ENCODE measurements at places on chromosomes 16 and 17. TPM values are rescaled to one million over a fixed set of nuclear protein-coding genes. Genes with fewer than 3 reads are reported as not detected.

The SHISA9 gene
- polyA plus RNA-seq = 0.95 TPM

- DNase-seq = no peak
These were observed 260.1 kb downstream of the PARN start for GRCh38 chr16:14369734-14370598.

The CEP95 gene
- polyA plus RNA-seq = 25.3 TPM

The NHLRC4 gene
- 17.4 TPM for polyA plus RNA-seq

The SLC16A6 gene
- 0.82 TPM for polyA plus RNA-seq

DNA sequence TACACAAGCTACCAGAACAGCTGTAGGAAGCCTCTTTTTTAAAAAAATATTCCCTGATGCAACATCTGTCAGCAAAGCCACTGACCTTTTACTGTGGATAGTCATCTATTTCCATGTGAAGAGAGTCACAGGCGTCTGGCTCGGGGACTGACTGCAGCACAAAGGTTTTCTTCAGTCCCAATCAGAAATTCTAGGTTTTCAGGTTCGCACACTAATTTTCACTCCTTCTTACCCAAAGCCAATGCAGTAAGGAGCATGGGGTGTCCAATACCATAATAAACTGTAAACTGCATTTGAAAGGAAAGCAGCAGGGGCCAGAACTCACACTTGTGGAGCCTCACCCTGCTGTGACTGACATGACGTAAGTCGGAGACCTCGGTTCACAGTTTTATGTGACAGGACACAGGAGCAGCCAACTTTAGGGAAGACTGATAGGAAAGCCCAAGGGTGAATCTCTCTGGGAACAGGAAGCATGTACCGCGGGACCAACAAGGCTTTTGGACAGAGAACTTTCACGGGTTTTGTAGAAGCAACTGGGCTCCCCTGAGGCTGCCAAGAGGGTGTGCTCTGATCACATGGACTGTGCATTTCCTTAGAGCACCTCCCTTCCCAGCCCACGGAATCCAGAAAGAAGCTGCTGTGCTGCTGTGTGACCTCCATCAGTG is 9.1 kb upstream of the TMEM100 start:
- peak; percentile 73 for DNase-seq

GRCh38 chr17:78133179-78133951 is 2.8 kb downstream of the TMC8 start:
- DNase-seq = no peak

- DNase-seq = peak; percentile 94
These were observed 6.6 kb upstream of the JUP start for GRCh38 chr17:41792845-41793783.

The NPTX1 gene
- polyA plus RNA-seq = 0.39 TPM

The C1QL1 gene
- polyA plus RNA-seq = 25.4 TPM

DNA sequence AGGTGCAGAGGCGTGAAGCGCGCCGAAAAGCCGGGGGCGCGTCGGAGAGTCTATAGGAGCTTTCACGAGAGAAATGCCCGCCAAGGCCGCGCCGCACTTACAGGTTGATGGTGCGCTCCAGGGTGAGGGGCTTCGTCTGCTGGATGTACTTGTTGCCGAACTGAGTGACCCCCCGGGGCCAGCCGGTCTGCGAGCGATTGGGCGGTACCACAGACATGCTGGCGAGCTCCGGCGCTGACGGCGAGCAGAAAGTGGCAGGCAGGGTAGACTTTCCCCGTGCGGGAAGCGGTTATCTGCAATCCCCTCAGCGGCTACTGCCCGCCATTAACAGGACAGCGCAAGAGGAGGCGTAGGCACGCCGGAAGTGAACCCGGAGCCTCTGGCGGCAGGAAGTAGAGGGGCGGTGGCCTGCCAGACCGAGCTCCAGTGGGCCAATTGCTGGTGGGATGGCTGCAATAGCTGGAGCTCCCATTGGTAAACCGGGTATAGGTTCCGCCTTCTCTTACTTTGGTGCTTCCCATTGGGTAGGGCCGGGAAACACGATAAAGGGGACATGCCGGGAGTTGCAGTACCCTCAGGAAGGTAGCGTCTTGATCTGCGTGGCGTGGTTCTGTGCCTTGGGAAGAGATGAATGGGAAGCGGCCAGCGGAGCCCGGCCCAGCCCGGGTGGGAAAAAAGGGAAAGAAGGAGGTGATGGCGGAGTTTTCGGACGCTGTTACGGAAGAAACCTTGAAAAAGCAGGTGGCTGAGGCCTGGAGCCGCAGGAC is at the start of the genes NUDT21 and OGFOD1:
Gene NUDT21, minus strand, starts transcription at position 347 of the 767 bp plus-strand sequence. Its CDS starts 130 bp downstream, at position 217.
Gene OGFOD1, plus strand, starts transcription at position 569 of the 767 bp plus-strand sequence. Its CDS starts 59 bp downstream, at position 628.
- peak; percentile 99 for DNase-seq

The PABPN1L gene
- polyA plus RNA-seq = not detected

The KRTAP4-9 gene
- polyA plus RNA-seq = not detected

DNA sequence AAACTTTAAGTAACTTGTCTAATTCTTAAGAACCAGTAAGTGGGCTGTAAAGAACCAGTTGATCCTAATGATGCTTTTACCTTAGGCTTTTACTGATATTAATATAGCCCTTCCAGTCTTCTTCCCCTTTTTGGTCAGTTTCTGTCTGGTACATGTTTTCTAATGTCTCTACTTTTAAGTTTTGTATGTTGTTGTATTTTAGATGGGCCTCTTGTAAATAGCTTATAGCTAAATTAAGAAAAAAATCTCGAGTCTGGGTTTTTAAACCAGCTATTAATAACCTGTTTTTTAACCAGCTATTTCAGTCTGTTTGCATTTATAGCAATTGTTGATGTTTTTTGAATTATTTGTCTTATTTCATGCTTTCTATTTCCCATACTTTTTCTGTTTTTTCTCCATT is 79.0 kb downstream of the PITPNC1 start:
- no peak for DNase-seq

The TP53TG3F gene
- polyA plus RNA-seq = not detected

DNA sequence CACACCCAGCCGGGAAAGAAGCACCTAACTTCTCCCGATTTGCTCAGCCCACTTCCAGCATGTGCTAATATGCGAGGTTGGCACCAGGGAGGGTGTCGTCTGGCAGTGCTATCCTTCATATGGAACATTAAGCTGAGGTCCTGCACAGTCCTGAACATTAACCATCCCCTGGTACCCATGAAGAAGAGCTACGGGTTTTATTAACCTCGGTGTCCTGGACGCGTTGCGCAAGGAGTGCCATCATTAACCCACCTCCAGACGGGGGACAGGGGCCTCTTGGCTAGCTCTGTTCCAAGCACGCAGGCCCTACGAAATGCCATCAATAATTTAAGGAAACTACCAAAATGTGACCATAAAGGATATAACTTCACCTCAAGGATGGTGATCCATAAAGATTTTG is 193.5 kb downstream of the MAF start:
- no peak for DNase-seq

The KCNJ12 gene
- polyA plus RNA-seq = 3.4 TPM

- DNase-seq = no peak
These were observed 1.3 kb downstream of the RAD51C start for GRCh38 chr17:58693751-58694150.

The SBK1 gene
- polyA plus RNA-seq = 1.4 TPM

GRCh38 chr17:34658811-34659560 is 79.6 kb downstream of the TMEM132E start:
- no peak for DNase-seq

- DNase-seq = no peak
These were observed 4.4 kb upstream of the HEATR3 start for GRCh38 chr16:50061326-50061725.

GRCh38 chr16:85424260-85425073 is 188.7 kb upstream of the GSE1 start:
- DNase-seq = peak; percentile 66

DNA sequence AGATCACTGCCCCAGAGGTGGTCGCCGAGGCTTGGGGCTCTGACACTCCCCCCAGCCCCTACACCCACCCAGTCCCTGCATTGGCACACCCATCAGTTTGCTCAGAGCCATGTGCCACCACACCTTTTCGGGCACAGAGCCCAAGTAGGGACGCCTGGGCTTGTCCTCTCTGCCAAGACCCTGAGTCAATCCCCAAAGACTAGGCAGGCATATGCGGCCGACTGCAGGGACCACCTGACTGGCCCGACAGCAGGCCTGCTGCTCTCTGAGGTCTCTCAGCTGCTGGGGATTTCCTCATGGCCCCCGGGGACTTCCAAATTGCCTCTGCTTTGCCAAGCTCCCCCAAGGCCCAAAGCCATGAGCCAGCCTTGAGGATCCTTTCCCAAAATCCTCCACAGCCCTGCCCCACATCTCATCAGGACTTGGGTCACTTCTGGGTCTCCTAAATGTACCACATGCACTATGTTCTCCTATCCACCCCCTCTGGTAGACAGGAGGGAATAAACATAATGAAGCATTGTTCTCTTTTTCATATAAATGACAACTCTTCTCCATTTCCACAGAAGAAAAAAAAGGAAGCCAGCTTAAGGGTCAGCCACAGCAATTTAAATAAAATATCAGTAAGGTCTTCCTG is 30.6 kb downstream of the MYO18A start:
- peak; percentile 80 for DNase-seq
